ENCODE measurements at places on chromosomes 5 and 9.

- no peak for DNase-seq
These were observed 715 bp upstream of the RPS6 start for GRCh38 chr9:19380826-19381075.

DNA sequence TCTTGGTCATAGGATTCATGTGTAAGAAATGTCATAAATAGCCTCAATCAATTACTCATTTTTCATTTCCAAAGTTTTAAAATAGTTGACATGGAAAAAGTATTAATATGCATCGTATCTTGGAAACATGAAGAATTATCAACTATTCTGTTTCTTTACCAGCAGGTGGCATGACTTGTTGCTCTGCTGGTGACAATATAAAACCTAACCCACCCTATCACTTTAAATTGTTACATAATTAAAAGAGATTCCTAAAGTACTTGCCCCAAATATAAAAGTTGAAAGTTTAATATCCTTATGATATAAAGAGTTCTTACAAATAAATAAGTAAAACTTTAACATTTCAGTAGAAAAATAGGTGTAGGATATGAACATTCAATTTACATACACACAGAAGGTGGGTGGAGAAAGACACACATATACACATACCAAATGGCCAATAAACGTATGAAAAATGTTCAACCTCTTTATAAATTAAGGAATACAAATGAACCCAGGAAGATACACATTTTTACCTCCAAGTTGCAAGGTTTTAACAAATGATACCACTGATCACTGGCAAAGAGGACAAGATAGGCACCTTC lies 30.6 kb downstream of the MAP1B start:
- no peak for DNase-seq

GRCh38 chr9:88197781-88198340 lies 59.6 kb upstream of the SPATA31C2 start:
- no peak for DNase-seq

- no peak for DNase-seq
These were observed 178.8 kb upstream of the KIF2A start for GRCh38 chr5:62127098-62127736.

GRCh38 chr5:65555287-65555686 lies 7.7 kb downstream of the CENPK start:
- DNase-seq = no peak

GRCh38 chr9:129495620-129496472 lies 125.1 kb downstream of the C9orf50 start:
- peak; percentile 74 for DNase-seq

GRCh38 chr9:38047301-38048251 lies 21.5 kb downstream of the SHB start:
- DNase-seq = no peak

Data from NCI-H1105 treated with DMSO at 0.1 percent for 48 hours (cell line).